Glomerular endothelial cell (primary cell): ENCODE measurements at places on chromosomes 4 and X. TPM values are rescaled to one million over a fixed set of nuclear protein-coding genes. Genes with fewer than 3 reads are reported as not detected.

DNA sequence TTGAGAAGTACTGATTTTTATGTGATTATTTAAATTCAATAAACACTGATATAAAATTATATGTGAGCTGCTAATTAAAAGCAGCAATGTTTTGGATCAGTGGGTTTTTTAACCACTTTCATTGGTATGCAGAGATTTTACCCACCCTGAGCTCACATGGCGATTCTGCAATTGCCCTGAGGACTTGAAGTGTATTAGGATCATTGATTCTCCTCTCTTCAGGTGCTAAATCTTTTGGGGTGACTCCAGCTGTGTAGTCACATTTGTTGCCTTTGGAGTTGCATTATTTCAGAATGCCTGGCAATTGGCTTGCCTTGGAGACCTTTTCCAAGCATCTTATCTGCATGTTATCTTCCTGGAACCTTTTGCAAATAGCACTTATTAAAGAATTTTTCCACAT is 51.3 kb downstream of the UGT8 start:
- DNase-seq: no peak

GRCh38 chr4:17915439-17915838 is 104.7 kb downstream of the NCAPG start:
- DNase-seq: no peak

DYNLT3 gene
- total RNA-seq: 28.4 and 29.0 TPM in 2 replicates

DNA sequence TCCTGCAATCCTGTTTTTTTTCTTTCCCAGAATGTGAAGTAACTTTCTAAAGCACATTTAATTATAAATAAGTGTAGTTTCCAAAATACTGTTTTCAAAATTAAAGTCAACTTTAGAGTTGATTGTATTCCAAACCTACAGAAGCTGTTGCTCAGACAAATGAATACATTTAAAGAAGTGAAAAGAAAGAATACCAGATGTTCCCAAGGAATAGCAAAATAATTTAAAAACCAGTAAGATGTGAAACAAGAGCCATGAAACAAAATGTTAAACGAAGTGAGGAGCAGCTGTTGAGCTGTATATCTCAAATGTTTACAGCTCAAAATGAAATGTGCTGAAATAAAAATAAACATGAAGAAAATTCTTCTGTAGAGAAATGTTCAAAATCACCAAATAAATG is 627.4 kb upstream of the NDST4 start:
- no peak for DNase-seq

DNA sequence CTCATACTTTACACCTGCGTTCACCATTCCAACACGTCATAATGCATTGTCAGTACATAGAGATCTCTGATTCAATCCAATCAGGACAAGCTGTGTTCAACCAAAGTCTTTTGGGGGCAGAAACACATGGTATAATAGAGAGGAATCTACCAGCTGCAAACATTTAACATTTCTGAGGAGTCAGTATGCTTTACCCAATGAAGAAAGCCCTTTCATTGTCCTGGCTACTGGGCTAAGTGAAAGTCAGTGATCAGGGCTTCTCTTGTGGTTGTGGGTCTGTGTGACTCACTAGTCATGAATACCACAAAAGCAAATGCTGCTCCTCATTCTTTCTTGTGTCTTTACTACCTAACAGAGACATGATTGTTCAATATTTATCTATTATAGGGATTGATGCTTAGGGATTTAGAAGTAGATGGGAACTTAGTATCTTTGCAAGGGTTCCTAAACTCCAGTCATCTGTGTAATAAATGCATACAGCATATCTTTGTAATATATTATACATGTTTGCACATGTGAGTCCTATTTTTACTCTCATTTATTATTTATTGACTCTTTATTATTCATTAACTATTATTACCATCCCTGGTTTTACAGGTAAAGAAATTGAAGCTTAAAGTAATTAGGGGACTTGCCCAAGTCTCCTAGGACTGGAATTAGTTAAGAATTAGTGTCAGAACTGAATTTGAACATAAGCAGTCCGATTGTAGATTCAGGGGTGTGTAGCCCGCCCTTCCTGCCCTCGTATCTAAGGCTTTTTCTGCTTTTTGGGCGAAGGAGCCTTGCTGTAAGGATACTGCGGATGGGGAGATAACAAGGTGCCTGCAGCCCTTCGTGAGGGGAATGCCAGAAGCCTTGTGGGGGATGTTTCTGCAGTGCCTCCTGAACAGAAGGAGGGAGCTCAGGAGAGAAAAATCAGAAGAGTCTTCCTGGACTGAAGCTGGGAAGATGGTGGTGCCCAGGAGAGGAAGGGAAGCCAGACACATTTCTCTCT is 353.1 kb upstream of the BOD1L1 start:
- DNase-seq: no peak

GRCh38 chr4:154616287-154616686 is 3.8 kb upstream of the FGG start:
- DNase-seq: no peak

GUCY1A1 gene
- 0.70 and 2.2 TPM in 2 replicates for total RNA-seq

DNA sequence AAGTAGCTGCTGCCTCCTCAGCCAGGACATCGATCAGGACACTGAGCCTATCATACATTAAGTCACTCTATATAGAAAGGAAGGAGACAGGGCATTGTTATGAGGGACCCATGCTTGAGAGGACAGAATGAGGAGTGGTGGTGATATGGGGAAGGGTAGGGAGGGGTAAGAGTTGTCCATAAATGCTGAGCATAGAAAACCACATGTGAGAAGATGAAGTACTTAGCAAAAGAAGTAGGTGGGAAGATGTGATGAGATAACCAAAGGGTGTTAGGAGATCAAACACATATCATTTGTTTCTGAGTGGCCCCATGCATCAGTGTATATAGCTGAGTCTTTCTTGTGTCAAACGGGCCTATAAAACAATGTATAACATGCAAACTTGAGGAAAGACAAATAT is 84.1 kb downstream of the DGKK start:
- DNase-seq: no peak

- no peak for DNase-seq
These were observed 184.8 kb downstream of the GBA3 start for GRCh38 chr4:22877486-22878052.

GRCh38 chrX:1378306-1378759 is 13.6 kb downstream of the SLC25A6 start:
- no peak for DNase-seq

DNA sequence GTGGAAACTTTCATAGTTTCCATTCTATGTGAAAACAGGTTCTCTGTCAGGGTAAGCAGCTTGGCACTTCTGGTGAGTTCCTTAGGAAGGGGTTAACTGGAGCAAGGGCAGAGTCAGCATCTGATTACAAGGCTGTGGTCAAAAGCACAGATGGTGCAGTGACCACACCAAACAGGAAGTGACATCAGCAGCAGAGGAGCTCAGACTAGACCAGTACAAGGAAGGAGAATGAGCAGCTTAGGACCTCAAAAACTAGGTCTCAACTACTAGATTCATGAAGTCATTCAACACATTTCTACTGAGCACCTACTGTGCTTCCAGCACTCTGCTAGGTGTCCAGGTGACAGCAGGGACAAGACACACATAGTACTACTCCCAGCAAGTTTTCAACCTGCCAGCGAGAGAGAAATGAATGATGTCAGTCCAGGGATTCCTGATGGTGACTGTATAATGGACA is 130.2 kb downstream of the AMELX start:
- DNase-seq: no peak

SLIT2 gene
- 3.3 and 6.6 TPM in 2 replicates for total RNA-seq

DNA sequence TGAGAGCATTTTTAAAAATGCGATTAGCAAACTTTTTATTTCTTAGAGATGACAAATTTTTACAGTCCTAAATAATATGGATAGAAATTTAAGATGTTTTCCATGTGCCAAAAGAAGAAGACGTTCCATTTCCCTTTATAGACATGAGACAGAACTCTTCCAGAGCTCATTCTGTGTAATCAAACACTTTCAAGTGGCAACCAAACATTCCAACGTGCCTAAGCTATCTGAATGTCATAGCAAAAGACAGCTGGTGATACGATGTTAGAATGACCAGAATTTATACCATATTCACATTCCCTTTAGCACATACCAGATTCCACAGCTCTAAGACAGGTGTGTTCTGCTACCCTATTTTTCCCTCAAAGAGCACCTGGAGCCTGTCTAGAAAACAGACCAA is 133.2 kb downstream of the ENOX2 start:
- DNase-seq: no peak

WAS gene
- 0.39 and 0.53 TPM in 2 replicates for total RNA-seq

ZNF630 gene
- total RNA-seq: 2.0 TPM in 2 replicates

CTAG1B gene
- not detected in 2 replicates for total RNA-seq

- DNase-seq: no peak
These were observed 5.7 kb upstream of the RHOH start for GRCh38 chr4:40190880-40191815.

PCSK1N gene
- total RNA-seq: 1.5 and 8.9 TPM in 2 replicates

RBM47 gene
- 0.44 and 2.0 TPM in 2 replicates for total RNA-seq

GRCh38 chr4:2891294-2891693 is 47.6 kb downstream of the ADD1 start:
- DNase-seq: no peak

DNA sequence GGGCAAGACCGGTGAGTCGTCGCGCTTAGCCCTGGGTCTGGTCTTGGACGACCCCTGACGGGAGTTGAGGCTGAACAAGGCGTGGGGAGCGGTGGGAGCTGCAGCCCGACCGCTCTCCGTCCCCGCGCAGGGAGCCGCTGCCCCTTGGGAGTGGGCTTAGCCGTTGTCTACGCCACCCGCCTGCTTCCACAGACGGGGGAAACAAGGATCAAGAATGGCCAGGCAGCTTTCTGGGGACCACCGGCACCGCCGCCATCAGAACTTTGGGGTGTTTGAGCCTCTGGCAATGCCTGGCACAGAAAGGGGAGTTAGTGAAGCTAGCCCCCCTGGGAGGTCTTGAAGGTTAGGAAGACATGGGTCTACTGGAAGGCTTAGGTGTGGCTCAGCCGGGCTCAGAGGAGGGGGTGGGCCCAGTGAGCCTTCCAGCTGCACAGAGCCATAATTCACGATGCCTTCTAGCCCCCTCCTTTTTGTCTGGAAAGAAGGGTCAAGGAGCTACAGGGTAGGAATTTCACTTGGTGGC is 583 bp downstream of the RASL11B start:
- no peak for DNase-seq

GRCh38 chr4:15738877-15739276 is 36.0 kb downstream of the BST1 start:
- DNase-seq: no peak

SPATA18 gene
- 12.3 and 17.4 TPM in 2 replicates for total RNA-seq

HSD17B13 gene
- not detected in 2 replicates for total RNA-seq
